Nucleus accumbens (tissue), 56 donors: ENCODE measurements at places on chromosomes 13 and 19.

GRCh38 chr19:12543855-12544254 is 7.4 kb downstream of the ZNF564 start:
- DNase-seq: no peak

GRCh38 chr19:41929536-41930071 is 1.4 kb upstream of the ERFL start:
- DNase-seq: no peak

DNA sequence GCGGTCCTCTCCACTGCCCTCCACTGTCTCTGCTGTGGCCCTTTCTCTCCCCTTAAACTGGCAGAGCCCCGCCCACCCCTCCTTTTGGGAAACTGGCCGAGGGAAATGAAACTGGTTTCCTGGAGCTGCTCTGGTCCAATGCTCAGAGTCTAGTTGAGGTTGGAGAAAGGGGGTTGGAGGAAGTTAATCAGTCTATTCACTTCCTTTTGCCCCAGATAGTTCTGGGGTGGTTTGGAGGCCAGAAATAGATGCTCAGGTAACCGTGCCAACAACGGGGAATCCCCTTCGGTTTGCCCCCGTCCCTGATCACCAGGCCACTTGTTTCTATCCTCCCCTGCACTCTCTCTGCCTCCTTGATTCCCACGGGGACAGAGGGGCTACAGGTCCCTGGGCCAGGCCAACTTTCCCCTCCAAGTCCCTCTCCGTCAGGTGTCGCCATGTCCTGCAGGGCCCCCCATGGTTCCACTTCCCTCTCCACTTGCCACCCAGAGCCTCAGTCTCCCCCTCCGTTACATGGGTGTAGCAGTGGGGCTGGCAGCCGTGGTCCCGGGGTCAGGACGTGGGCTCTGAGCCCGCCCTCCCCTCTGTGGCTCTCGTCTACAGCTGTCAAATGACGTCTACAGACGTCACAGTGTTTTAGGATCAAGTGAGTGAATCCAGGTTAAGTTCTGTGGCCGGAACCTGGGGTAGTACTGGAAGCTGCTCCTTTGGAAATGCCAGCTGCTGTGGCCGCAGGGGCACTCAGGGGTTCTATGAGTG is at the start of gene IL4I1:
TSS of gene IL4I1 (minus strand) at position 25 of the 759 bp plus-strand sequence. CDS start 727 bp downstream, outside the sequence.
- no peak for DNase-seq

GRCh38 chr13:30037766-30038165 is 187.3 kb upstream of the UBL3 start:
- no peak for DNase-seq

DNA sequence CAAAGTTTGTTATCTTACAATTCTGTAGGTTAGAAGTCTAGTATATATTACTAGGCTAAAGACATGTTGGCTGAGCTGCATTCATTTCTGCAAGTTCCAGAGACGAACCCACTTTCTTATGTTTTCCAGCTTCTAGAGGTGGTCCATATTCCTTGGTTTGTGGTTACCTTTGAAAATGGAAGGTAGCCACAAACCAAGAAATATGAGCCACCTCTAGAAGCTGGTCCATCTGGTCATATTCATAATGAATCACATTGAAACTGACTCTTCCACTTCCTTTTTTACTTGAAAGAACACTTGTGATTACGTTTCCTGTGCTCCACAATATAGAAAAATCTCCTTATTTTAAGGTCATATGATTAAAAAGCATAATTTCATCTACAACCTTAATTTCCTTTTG is 943.0 kb upstream of the PCDH9 start:
- no peak for DNase-seq

DNA sequence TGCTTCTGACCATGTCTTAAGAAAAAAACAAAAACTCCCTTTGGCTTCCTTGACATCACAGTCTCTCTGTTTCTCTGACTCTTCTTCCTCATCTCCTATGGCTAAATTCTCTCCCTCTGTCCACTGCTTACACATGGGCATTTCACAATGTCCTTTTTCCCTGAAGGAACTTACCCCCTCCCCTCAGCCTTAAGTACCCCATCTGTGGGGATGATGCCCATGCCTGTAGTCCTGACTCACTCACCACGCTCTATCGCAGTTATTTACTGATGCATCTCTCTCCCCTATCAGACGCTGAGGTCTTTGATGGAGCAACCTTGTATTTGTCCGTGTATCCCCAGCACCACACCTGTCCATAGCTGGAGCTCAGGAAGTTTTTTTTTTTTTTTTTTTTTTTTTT is 32.4 kb downstream of the ACTN4 start:
- DNase-seq: no peak

DNA sequence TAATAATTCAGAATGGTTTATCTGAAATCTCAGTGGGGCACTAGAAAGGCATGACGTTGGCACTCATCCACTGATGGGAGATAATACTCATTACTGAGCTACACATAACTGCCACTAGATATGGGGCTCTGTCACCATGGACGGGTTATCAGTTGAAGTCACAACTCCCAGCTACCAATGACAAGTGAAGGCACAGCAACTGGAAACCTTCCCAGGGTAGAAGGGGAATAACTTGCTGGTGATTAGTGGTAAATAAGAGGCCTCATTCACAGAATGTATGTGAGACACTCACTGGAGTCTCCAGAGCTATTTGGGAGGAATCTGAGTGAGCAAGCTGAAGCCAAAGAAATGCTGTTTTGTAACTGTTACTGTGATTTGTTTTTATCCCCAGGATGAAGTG is 249.6 kb downstream of the ENOX1 start:
- DNase-seq: no peak

DNA sequence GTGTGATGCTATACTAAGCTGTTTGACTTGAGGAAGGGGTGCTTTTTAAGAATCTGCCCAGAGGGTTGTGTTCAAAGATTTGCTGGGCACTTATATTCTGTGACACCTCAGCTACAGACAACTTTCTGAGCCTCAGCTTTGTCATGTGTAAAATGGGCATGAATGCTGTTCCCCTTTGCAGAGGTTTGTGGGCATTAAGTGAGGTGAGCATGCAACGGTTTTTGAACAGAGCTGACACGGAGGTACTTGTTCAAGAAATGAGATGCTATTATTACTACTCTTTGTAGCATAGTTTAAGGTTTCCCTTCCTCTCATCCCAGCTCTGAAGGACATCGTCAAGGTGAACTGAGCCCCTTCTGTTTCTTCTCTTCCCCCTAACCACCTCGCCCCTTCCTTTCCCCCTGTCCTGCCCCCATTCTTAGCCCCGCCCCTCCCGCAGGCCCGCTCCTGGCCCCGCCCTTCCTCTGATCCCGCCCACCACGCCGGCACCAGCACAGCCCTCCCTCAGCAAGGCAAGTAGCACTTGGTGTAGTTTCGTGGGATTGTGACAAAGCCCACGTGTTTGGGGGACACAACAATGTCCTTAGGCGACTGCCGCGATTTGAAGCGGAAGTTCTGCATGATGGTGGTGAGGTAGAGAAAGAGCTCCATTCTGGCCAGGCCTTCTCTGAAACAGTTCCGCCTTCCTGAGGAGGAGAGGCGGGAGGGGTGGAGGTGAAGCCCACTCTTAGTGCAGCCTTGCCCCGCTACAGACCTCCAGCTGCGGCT is 26.1 kb upstream of the CYP2A7 start:
- no peak for DNase-seq

GRCh38 chr19:3140667-3141038 is 4.8 kb downstream of the GNA15 start:
- DNase-seq: no peak

DNA sequence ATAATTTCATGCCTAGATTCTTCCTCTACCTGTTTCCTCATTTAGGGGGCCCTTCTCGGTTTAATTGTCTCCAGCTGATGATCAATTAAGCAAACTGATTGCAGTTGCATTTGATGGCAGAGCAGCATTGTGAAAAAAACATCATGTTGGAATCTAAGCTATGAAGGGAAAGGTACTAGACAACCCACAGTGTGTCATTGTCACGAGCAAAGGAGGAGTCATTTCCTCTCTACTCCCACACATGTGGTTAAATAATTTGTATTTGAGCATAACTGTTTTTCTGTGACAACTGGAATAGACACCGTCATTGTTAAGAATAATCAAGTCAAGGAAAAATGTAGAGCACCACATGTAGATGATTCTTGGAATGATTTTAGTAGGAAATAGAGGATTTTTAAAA is 240.3 kb downstream of the DCT start:
- no peak for DNase-seq

DNA sequence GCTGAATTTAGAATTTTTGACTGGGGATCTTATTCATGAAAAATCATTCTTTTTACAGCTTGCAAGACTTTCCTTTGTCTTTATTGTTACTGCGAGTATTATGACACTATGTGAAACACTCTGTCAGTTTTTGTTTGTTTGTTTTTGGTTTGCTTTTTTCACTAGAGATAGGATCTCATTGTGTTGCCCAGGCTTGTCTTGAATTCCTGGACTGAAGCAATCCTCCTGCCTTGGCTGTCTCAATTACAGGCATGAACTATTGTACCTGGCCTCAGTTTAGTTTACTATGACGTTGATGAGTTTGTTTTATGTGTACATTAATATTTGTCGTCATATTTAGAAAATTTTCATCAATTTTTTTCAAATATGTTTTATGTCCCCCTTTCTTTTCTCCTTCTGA is 1030.0 kb upstream of the PRR20A start:
- no peak for DNase-seq

DNA sequence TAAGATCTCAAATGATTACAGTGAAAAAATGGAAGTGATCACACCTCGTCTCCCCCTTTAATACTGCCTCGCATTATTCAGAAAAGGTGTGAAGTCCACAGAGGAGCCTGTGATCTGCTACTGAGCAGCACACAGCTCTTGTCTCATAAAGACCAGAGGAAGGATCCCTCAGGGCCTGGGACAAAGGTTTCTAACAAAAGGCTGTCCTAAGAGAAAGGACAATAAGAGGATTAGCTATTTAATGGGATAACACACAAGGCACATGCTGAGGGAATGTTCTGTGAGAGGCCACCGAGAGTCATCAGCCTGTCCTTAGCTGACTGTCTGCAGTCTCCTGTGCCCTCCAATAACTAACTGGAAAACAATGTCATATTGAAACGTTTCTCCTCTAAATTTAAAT is 26.7 kb downstream of the EBPL start:
- no peak for DNase-seq

- DNase-seq: no peak
Measured at GRCh38 chr13:110317093-110317492, 10.0 kb downstream of the COL4A2 start.

DNA sequence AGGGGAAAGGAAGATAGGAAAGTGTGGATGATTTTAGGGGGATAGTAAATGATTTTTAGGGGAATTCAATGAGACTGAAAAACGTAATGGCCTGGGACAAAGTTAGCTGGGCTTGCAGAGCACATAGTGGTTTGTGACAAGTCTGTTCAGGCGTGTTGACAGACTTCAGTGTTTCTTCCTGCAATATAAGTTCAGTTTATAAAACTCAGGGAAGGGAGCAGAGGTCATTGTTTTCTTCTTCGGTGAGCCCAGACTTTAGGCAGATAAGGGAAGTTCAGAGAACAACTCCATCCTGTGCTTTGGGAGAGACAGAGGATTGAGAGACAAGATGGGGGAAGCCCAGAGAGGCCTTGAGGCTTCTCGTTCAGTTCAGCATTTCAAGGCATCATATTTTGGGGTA is 45.2 kb upstream of the SLC7A1 start:
- no peak for DNase-seq

GRCh38 chr19:10911579-10912363 is 16.7 kb downstream of the YIPF2 start:
- no peak for DNase-seq

GRCh38 chr13:63351533-63351932 is 1935.9 kb upstream of the PCDH20 start:
- DNase-seq: no peak

DNA sequence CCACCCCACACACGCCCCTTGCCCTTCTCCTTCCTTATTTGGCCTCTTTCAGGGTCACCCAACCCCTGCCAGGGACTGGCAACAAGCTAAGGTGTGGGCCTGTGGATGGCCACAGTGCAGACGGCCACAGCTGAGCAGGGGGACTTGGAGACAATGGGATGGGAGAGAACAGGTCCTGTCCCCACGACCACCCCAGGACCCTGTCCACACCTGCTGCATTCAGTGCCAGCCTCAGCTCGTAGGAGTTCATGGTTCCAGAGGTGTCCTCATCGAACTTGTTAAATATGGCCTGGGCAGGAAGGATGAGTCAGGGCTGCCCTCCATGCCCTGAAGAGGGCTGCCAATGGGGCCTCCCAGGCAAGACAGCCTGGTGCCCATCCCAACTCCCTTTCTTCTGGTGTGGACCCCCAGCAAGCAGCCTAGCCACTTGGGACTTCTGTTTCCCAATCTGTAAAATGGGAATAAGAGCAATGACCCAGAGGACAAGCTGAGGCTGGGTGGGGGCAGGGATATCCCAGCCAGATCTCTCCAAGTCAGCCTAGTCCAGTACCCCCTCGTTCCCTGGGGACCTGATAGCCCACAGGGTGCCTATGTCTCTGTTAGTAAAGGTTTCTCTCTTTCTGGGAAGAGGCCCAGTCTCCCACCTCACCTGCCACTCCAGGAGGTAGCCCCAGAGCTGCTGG is 10.6 kb downstream of the CAPN12 start:
- no peak for DNase-seq

DNA sequence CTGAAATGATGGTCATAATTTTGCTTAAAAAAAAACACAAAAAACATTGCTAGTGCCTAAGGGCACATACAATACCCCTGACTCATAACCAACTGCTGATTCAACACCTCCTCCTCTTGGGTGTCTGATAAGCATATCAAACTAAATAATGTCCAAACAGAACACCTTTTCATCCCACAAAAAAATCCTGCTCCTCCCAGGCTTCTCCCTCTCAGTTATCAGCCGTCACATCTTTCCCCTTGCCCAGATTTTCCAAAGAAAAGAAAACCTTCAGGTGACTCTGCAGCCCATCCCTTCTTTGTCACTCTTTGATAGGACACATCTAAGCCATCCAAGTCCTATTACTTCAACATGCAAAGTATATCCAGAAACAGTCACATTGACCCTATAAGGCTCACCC is 46.9 kb downstream of the ABCC4 start:
- DNase-seq: no peak

GRCh38 chr19:15253513-15253912 is 21.3 kb upstream of the EPHX3 start:
- DNase-seq: no peak

- no peak for DNase-seq
Measured at GRCh38 chr19:17420475-17420924, 653 bp downstream of the MVB12A start.

- no peak for DNase-seq
Measured at GRCh38 chr19:55696301-55697068, 21.5 kb downstream of the EPN1 start.

GRCh38 chr13:32254416-32254815 is 60.7 kb downstream of the ZAR1L start:
- DNase-seq: no peak

- DNase-seq: no peak
Measured at GRCh38 chr19:31252441-31252840, 96.8 kb downstream of the TSHZ3 start.
